ENCODE measurements at places on chromosomes 12 and 14.

GRCh38 chr14:98953551-98954348 lies 318.2 kb downstream of the BCL11B start:
- no peak for DNase-seq

DNA sequence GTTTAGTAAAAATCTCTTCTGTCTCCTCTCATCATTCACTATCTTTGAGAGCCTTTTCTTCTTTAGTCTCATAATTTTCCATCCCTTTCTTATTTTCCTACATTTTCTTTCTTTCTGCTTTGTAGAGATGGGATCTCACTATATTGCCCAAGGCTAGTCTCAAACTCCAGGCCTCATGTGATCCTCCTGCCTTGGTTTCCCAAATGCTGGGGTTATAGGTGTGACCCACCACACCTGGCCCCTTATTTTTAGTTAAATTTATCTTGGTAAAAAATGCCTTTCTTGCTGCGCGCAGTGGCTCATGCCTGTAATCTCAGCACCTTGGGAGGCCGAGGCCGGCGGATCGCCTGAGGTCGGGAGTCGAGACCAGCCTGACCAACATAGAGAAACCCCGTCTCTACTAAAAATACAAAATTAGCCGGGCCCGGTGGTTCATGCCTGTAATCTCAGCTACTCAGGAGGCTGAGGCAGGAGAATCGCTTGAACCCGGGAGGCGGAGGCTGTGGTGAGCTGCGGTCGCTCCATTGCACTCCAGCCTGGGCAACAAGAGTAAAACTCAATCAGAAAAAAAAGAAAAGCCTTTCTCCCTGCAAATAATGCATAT lies 996 bp downstream of the SLC2A3 start:
- DNase-seq: no peak

DNA sequence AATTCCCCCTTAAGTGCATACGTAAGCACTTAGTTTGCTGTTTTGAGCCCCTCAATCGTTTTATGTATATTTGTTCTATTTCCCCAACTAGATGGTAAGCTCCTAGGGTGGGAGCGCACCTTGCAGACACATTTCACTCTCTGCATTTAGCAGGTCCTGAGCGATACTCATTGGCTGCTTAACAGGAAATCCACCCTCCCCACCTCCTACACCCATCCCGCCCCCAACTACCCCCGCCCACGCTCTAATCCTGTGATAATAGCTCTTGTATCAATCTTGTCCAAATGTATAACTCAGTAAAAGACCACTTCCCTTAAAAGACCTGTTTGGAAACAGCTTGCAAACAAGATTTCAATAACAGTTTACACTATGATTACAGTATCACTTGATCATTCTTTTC lies 8.1 kb downstream of the LPAR5 start:
- no peak for DNase-seq

DNA sequence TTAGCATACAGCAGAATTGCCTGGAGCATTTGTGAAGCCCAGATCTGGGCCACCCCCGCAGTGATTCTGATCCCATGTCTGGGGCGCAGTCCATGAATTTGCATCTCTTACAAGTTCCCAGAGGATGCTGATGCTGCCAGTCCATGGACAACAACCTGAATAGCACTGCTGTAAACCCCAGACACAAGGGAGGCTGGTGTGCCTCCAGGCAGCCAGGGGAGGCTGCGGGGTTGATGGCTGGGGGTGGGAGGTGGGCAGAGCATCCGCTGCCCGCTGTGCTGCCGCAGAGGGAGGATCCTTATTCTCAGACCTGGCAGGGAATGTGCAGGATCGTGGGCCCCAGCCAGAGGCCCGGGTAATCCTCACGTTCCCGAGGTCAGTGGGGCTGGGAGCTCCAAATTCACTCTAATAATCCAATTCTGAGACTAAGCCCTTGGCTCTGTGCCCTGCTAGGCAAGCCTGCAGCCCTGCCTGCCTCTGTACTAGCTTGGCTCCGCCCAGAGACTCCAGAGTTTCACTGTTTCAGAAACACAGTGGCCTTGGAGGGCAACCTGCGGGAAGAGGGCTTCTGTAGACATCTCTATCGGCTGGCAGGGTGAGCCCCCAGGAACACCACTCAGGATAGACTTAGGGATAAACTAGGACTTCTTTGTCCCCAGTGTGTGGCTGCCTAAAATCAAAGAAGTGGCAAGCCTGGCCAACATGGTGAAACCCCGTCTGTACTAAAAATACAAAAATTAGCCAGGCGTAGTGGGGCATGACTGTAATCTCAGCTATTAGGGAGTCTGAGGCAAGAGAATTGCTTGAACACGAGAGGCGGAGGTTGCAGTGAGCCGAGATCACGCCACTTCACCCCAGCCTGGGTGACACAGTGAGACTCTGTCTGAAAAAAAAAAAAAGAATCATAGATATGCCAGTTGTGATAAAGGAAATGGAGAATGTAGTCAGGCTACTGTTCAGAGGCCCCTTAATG lies 17.8 kb upstream of the MLEC start:
- DNase-seq: no peak

DNA sequence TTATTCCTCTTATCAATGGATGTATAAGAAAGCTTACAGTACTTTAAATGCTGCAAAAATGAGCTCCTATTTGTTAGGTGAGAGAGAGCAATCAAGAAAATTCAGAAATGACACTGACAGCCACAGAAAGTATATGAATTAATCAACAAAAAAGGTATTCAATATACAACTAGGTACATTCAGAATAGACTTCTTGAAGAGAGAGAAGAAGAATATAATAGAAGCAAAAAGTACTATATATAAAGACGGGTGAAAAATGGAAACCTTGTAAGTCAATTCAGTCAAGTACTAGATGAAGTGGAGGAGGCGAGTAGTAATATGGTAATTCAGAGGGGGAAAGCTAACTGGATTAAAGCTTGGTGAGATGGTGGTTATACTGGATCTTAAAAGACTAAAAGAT lies 74.3 kb downstream of the HEATR5A start:
- DNase-seq: no peak

DNA sequence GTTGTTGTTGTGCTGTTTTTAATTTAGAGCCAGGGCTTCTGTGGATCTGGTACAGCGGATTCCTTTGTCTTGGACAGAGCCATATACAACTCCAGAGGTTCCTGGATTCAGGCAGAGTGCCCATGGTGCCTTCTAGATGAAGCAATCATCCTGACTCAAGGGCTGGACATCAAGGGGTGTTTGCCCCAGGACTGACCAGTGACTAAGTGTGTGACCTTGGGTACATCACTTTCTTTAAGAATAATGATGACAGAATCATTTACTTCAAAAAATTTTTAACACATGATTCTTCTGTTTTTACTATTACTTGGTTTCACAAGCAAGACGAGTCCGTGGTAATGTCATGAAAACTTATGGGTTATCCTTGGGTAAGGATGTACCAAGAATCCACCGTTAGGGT lies 397.3 kb downstream of the ZFP36L1 start:
- no peak for DNase-seq

DNA sequence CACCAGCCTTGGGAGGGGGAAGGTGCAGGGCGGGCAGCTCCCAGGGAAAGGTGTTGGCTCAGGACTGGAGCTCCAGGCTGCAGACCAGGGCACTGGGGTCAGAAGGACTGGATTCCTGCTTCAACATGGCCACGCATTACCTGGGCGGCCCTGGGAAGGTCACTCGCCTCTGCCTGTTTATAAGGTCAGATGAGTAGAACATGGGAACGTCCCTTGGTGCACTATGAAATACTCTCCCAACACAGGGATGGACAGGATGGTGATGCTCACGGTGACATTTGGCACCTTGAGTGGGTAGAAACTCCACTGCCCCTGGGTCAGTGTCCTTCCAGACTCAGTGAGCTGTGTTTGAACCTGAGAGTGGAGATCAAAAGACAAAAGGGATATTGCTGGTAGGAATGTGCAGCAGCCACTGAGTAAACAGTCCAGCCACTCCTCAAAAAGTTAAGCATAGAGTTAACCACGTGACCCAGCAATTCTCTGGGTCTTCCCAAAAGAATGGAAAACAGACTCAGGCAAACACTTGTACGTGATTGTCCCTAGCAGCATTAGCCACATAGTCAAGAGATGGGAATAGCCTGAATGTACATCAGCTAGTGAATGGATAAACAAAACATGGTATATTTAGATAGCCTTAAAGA lies 9.1 kb upstream of the BDKRB2 start:
- no peak for DNase-seq

- no peak for DNase-seq
These were observed 20.4 kb upstream of the ATP5MC2 start for GRCh38 chr12:53696285-53696654.
